ENCODE measurements at places on chromosomes 7 and 10. TPM values are rescaled to one million over a fixed set of nuclear protein-coding genes. Genes with fewer than 3 reads are reported as not detected.

DNA sequence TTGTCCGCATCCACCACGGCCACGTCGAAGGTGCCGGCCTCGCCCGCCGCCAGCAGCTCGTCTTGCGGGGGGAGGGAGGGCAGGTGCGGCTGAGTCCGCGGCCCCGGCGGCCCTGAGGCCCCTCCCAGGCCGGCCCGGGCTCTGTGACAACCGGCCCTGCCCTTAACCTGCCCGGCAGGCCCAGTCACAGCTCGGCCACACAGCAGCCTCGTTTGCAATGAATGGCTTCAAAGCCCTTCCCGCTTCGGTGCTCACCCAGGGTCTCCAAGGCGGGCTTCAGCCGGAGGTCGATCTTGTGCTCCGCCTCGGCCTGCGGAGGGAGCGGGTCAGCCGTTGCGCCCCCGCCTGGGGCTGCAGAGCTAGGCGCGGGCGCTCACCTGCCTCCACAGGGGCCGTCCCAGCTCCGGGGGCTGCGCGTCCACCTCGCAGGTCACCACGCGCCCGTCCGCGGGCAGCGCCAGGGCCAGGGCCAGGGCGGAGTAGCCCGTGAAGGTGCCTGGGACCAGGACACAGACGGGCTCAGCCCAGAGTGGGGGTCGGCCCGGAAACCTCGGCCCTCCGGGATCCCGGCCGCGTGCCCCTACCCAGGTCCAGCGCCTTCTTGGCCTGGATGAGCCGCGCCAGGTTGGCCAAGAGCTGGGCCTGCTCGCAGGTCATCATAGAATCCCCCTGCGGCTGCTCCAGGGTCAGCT is 928 bp downstream of the COMTD1 start:
- H3K27ac ChIP-seq = peak overlapping the region; percentile 68
- peaks cover 14% of the 10 kb centered on the region for H3K4me1 ChIP-seq
- peak overlapping the region; percentile 86 for H3K4me3 ChIP-seq
- peak; percentile 63 for DNase-seq

DNA sequence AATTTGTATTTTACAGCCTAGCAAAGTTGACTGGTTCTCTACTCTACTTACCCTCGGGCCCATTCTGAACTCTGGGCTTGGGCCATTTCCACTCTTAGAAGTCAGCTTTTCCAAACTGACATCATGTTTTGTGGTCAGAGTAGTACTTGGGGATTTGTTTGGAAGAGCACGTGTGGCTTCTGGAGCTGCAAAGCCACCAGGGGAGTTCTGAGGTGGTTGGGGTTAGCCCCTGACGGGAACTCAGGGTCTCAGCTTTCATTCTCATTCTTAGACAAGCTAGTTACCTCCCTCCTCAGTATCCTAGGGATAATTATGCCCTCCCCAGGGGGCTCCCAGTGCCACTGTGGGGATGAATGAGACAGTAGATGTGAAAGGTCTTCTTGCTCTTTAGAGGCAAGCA is 647.7 kb upstream of the GALNT17 start:
- no peaks in the 10 kb centered on the region for H3K36me3 ChIP-seq
- DNase-seq = no peak
- H3K27me3 ChIP-seq = no peaks in the 10 kb centered on the region

DNA sequence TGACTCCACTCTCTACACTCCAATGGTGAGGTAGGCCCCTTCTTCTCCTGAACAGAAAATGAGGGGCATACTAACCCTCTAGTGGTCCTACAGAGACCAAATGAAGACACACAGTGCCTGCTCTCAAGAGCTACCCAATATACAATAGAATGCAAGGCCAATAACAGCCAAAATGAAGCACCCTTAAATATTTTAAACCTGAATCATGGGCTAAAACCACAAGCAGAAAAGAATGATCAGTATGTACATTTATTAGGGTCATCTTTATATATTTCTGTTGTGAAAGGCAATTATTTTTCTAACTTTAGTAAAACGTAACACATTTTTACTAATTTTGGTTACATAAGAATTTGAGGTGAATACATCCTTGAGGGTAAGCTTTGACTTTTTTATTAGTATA is 49.9 kb upstream of the COL1A2 start:
- DNase-seq = no peak
- no peak overlapping the region for H3K4me3 ChIP-seq
- no peaks in the 10 kb centered on the region for H3K36me3 ChIP-seq
- H3K27ac ChIP-seq = no peak overlapping the region
- no peaks in the 10 kb centered on the region for H3K27me3 ChIP-seq

GRCh38 chr7:108016841-108017775 is 14.1 kb upstream of the LAMB1 start:
- H3K4me1 ChIP-seq = peaks cover 16% of the 10 kb centered on the region
- no peaks in the 10 kb centered on the region for H3K27me3 ChIP-seq
- no peaks in the 10 kb centered on the region for H3K36me3 ChIP-seq

GRCh38 chr10:85266808-85267207 is 938.4 kb downstream of the CCSER2 start:
- no peaks in the 10 kb centered on the region for H3K27me3 ChIP-seq
- no peak overlapping the region for H3K27ac ChIP-seq
- H3K36me3 ChIP-seq = no peaks in the 10 kb centered on the region
- H3K4me3 ChIP-seq = no peak overlapping the region
- no peaks in the 10 kb centered on the region for H3K4me1 ChIP-seq

GRCh38 chr7:108455998-108456677 is at the start of gene NRCAM:
NRCAM (minus strand) TSS chr7:108456436; CDS start chr7:108240064, 216,372 bp downstream.
- peak within 1 kb of the TSS; percentile 53 for H3K4me3 ChIP-seq
- no peaks in the 10 kb centered on the region for H3K36me3 ChIP-seq
- peaks cover 10% of the 10 kb centered on the region for H3K4me1 ChIP-seq
- no peak within 1 kb of the TSS for H3K27ac ChIP-seq

GRCh38 chr10:99403674-99404073 is 26.8 kb downstream of the GOT1 start:
- DNase-seq = no peak
- peaks cover 67% of the 10 kb centered on the region for H3K36me3 ChIP-seq
- H3K27ac ChIP-seq = no peak overlapping the region
- H3K4me3 ChIP-seq = no peak overlapping the region

The SSC4D gene
- total RNA-seq = 3.6 TPM

GRCh38 chr10:119680650-119681081 is 29.5 kb downstream of the BAG3 start:
- H3K4me3 ChIP-seq = no peak overlapping the region
- no peak for DNase-seq
- H3K27ac ChIP-seq = no peak overlapping the region
- H3K4me1 ChIP-seq = peaks cover 23% of the 10 kb centered on the region
- H3K27me3 ChIP-seq = no peaks in the 10 kb centered on the region
- peaks cover 25% of the 10 kb centered on the region for H3K36me3 ChIP-seq

The OR13A1 gene
- not detected for total RNA-seq

GRCh38 chr10:18312374-18313139 is 172.3 kb downstream of the CACNB2 start:
- H3K36me3 ChIP-seq = no peaks in the 10 kb centered on the region
- H3K4me1 ChIP-seq = peaks cover 8% of the 10 kb centered on the region
- no peak for DNase-seq
- peak overlapping the region; percentile 85 for H3K27ac ChIP-seq
- no peaks in the 10 kb centered on the region for H3K27me3 ChIP-seq

The FAM53B gene
- 70.9 TPM for total RNA-seq

- H3K4me3 ChIP-seq = no peak overlapping the region
- H3K27ac ChIP-seq = peak overlapping the region; percentile 88
- no peaks in the 10 kb centered on the region for H3K27me3 ChIP-seq
- DNase-seq = peak; percentile 83
- H3K36me3 ChIP-seq = no peaks in the 10 kb centered on the region
These were observed 235.1 kb downstream of the ARHGAP21 start for GRCh38 chr10:24488631-24489030.

The CCDC7 gene
- total RNA-seq = 69.0 TPM

DNA sequence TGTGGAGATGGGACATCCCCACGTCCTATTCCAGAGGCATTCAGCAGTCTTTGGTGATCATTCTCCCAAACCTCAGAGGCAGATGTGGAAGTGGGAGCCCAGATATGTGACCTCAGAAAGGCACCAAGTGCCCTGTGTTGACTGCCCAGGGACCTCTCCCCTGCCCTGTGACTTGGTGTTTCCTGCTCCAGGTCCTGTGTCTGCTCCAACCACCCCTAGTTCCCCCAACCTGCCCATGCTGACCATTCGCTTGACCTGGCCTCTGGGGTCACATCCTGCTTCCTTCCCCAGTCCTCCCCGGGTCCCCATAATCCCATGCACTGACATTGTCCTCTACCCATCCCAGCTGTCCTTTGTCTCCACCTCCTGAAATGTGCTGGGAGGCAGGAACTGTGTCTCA is 7.6 kb downstream of the CYP26A1 start:
- no peak for DNase-seq
- H3K4me1 ChIP-seq = no peaks in the 10 kb centered on the region
- H3K27ac ChIP-seq = no peak overlapping the region

The TMEM139 gene
- total RNA-seq = 50.2 TPM

The OPN4 gene
- 0.24 TPM for total RNA-seq

- no peak overlapping the region for H3K4me3 ChIP-seq
- DNase-seq = peak; percentile 71
- no peaks in the 10 kb centered on the region for H3K36me3 ChIP-seq
- H3K27ac ChIP-seq = peak overlapping the region; percentile 6
These were observed 168.4 kb downstream of the CACNB2 start for GRCh38 chr10:18308600-18308999.

The ARHGEF35 gene
- total RNA-seq = 32.9 TPM

DNA sequence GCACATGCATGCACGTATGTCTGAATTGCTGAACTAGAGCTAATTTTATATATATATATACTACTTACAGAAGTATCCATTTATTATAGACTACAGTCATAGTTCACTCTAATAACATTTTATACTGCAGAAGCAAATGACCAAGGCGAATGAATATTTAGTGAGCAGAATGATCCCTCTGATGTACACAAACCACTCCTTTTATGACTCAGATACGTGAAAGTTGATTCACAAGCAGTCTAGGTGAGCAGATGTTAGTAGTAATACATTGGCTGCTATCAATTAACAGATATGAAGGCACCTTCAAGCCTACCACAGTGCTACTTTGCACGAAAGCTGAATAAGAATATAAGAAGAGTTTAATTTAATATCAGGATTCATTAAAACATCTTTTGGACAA is 10.4 kb downstream of the GPAM start:
- H3K4me3 ChIP-seq = no peak overlapping the region
- H3K4me1 ChIP-seq = no peaks in the 10 kb centered on the region
- peaks cover 60% of the 10 kb centered on the region for H3K36me3 ChIP-seq
- no peak overlapping the region for H3K27ac ChIP-seq

DNA sequence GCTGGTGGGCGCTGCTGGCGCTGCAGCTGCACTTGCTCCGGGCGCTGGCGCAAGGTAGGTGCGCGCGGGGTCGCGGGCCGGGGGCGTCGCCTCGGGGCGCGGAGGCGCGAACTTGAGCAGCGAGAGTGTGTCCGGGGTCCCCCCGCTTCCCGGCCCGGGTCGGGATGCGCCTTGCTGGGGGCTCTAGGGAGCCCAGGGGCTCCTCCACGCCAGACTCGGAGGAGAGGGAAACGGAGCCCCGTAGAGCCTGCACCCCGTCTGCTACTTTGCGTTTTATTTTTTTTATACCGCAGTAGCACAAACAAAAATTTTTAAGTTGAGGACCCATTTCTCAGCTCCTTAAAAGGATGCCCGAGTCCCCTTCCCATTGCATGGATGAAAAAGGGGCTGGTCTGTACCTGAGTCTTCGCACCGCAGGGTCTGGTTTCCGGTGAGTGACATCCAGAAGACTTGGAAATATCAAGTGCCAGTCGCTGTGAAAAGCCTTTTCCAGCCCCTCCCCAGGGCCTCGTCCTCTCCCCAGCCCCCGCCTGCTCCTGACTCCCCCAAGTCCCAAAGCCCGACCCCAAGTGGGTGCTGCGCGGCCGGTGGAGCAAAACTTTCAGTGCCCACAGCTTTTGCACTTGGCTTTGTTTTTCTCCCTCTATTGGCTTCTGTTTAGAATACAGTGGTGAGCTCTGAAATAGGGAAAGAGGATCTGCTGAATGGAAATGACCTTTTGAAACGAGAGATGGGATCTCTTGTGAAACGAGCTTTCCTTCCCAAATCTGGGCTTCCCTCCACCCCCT is 973 bp downstream of the SDK1 start:
- peak; percentile 18 for DNase-seq
- peaks cover 6% of the 10 kb centered on the region for H3K4me1 ChIP-seq
- H3K4me3 ChIP-seq = no peak overlapping the region
- H3K27me3 ChIP-seq = no peaks in the 10 kb centered on the region

- H3K27me3 ChIP-seq = no peaks in the 10 kb centered on the region
- no peak overlapping the region for H3K27ac ChIP-seq
- H3K36me3 ChIP-seq = no peaks in the 10 kb centered on the region
- no peak overlapping the region for H3K4me3 ChIP-seq
These were observed 44.4 kb downstream of the GOLGA7B start for GRCh38 chr10:97894092-97894491.

DNA sequence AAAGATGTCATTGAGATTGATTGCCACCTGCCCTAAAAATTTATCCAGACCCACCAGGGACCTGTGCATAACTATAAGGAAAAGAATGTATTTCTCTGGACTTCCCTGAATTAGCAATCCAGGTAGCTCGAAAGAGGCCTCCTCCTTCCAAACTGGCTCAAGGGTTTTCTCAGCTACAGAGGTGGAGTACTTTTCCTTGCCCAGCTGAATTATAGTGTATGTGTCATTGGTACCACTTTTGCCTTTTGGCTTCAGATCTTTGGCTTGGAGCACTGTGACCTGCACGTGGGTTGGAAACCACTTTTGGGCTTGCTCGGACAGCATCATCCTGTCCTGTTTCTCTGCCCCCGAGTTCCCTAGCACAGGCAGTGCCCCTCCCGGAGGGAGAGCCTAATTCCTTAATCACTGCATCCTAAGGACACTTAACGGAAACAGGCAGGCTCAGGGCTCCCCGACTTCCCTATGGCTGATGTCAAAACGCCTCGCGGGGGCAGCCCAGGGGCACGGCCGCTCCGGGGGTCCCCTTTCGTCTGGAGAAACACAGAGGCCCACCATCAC is 825 bp downstream of the RAB11FIP2 start:
- peak overlapping the region; percentile 86 for H3K4me3 ChIP-seq
- H3K36me3 ChIP-seq = no peaks in the 10 kb centered on the region
- H3K27me3 ChIP-seq = no peaks in the 10 kb centered on the region
- peak overlapping the region; percentile 83 for H3K27ac ChIP-seq

The ZNF467 gene
- total RNA-seq = 16.5 TPM

- no peak for DNase-seq
- no peaks in the 10 kb centered on the region for H3K36me3 ChIP-seq
- H3K4me1 ChIP-seq = no peaks in the 10 kb centered on the region
- no peak overlapping the region for H3K4me3 ChIP-seq
- no peaks in the 10 kb centered on the region for H3K27me3 ChIP-seq
These were observed 23.5 kb upstream of the GPR26 start for GRCh38 chr10:123642697-123643096.

The GIMAP4 gene
- 22.1 TPM for total RNA-seq

The CYP26A1 gene
- total RNA-seq = not detected

The CHRM2 gene
- total RNA-seq = not detected

All from thyroid gland (tissue), 4 donors.